Caudate nucleus (tissue), 63 donors: ENCODE measurements at places on chromosomes 12 and 14.

GRCh38 chr12:50685641-50686040, 78.3 kb upstream of the ATF1 start:
- no peak for DNase-seq

- no peak for DNase-seq
Measured at GRCh38 chr14:73235531-73236155, 1.7 kb upstream of the PAPLN start.

GRCh38 chr14:84273181-84273580, 1256.8 kb upstream of the FLRT2 start:
- DNase-seq, result no peak

DNA sequence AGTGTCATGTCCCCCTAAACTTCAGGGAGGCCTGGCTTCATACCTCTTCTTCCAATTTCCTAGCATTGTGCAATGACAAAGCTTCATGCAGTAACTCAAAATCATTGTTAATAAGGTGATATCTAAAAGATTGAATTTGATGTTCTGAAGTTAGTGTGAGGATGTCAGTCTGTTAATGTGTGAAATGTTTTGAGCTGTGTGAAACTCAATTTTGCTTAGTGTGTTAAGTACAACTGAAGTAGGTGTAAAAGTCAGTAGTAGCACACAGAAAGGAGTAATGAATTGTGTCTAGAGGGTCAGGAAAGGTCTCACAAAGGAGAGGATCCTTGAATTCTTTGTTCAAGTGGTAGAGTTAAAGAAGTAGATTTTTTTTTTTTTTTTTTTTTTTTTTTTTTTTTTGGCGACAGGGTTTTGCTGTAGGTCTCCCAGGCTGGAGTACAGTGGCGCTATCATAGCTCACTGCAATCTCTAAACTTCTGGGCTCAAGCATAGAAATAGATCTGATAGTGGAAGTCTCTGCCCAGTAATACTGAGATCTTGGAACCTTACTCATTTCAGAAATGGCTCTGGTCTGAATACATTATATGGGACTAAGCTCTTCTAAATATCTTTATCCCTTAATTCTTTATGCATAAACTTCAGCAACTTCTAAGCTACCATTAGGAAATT, 63.9 kb downstream of the FUT8 start:
- no peak for DNase-seq

DNA sequence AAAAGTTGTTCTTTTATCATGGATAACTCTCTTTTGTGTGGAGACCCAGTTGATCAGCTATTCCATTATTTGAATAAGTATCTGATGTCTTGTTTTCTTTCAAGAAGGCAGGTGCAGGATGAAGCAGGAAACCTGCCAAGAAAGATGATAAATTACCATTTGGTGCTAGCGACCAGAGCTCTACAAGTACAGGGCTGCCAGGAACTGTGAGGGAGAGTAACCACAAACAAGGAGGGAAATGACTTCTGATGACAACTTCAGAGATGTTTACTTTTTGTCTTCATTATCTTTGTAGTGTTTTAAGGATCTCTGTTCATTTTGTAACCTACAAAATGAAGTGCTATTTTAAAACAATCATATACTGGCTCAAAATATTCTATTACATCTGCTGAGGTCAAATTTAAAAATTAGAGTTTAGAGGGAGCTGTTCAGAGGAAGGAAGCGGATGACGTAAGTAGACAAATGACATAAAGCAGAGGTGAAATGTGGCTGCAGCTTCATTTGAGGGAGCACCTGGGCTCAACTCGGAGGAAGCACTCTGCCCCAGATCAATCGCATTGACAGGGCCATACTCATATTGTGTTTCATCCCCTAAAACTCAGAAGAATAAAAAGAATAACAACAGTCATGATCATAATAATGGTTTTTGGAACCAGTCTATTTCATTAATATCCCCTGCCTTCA, 226.8 kb downstream of the C12orf42 start:
- no peak for DNase-seq

- DNase-seq, result peak; percentile 81
Measured at GRCh38 chr14:104678901-104679705, 10.3 kb upstream of the INF2 start.

DNA sequence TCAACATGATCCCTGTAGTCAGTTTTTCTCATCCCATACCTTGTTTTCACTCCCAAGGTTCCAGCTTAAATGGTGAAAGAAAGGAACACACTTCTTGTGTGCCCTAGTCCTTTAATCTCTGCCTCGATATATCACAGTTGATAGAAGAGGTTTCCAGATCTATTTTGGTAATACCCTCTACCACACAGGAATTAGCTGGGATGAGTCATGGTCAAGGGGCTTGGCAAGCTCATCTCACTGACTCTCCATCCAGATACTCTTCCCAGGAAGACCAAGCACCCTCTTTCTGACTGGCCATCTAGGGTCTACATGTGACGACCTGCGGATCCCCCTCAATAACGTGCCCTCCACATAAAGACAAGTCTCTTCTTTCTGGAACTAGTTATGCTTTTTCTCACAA, 277.9 kb downstream of the ITPR2 start:
- no peak for DNase-seq

GRCh38 chr12:57524814-57525614, 2.4 kb downstream of the MBD6 start:
- DNase-seq, result no peak

DNA sequence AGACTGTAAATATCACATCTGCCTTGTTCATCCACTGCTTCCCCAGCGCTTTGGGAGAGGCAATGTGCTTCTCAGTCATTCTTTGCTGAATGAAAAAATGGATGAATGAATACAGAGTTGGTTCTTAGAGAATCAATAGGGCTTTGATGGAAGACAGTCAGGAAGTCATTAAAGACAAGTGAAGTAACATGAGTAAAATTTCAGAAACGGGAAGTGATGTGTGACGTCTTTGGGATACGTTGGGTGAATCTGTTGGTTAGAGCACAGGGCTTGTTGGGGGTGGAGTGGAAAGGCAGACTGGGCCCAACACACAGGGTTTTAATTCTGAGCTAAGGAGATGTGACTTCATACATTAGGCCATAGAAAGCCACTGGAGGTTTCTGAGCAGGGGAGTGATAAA, 39.0 kb upstream of the NRXN3 start:
- no peak for DNase-seq
